DMS 273 treated with DMSO at 0.1 percent for 48 hours (cell line): ENCODE measurements at places on chromosomes 5 and 9.

DNA sequence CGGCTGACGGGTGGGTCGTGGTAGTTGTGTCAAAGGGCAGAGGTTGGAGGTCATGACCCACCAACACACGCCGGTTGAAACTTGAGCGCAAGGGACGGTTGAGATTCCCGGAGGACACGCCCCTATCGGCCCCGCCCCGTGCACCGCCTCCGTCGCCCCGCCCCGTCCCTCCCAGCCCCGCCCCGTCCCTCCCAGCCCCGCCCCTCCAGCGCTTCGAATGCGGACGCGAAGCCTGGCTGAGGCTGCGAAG, 226 bp upstream of the RANBP17 start:
- DNase-seq = peak; percentile 33

DNA sequence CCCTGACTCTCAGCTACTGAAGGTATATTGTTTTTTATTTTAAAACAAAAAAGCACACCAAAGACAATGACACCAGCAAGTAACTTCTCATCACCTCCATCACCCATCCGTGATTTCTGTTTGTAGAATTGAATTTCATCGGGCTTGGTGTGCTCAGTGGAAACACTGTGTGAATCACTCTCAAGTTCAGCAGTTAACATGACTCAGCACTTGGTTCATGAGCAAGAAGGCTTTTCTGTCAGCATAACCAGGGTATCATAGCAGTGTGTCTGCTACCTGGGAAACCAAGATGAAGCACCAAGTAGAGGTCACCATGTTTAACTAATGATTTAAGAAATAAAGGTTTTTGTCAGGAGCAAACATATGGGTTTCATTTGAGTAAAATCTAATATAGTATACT, 123.7 kb downstream of the INSYN2B start:
- no peak for DNase-seq

DNA sequence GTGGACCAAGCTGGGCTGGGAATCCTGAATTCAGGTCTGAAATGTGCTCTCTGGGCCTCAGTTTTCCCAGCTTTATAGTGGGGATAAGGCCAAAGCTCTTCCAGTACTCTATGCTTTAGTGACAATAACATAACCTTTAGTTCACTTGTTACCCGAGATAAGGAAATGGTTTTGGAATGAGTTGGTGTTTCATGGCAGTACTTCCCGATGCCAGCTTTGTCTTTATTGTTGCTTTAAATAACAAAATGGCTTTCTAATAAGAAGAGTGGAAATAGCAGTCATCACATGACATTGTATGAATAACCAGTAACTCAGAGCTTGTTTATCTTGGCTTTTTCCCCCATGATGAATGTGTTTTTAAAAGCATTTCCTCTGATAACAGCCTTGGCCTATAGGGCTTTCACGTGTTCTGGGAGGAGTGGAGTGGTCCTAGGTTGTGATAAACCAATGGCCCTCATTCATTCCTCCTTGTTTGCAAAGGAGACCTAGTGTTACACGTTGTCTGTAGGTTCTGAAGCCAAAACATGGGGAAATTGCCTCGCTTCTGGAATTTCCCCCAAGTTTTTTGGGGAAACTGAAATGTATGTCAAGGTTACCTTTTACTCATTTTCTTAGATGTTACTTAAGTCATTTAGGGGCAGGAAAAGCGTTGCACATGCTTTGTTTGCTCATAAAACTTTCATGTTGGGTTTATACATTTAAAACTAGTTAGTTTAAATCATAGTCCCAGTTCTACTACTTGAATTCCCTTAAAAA, 53.7 kb downstream of the ZNF618 start:
- DNase-seq = no peak

DNA sequence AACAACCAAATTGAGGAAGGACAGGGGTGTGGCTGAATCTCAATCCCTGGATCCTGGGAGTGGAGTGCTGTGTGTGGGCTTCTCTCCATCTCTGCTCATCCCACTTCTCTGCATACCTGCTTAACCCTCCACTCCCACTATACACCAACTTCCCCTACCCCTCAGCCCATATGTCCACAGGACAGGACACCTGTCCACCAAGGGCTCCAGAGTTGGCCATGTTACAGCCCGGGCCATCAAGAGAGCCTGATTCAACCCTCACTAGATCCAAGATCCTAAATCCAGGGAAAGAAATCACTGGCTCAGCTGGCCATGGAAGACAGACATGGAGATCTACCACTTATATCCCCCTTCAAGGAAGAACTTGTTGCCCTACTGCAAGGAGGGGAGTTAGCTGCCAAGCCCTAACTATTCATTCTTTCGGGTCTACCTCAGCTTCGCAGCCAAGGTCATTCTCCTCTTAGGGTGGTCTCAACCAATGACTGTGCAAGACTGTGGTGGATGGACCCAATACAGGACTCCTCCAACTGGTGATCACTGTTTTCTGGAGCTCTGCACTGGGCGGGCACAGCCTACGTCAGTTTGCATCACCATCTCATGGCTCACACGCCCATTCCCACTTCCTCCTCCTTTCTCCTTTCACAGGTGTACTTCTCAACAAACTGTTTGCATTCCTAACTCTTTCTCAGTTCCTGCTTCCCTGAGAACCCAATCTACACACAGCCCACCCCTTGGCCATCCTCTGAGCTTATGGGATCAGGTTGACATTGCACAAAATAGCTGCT, 53.7 kb upstream of the ZBTB43 start:
- no peak for DNase-seq

GRCh38 chr9:34590381-34591247, 1.1 kb upstream of the CNTFR start:
- DNase-seq = no peak

- DNase-seq = no peak
Measured at GRCh38 chr5:36874465-36874864, 2.1 kb upstream of the NIPBL start.

GRCh38 chr9:97938081-97938644, at the start of gene HEMGN:
Gene HEMGN, minus strand, starts transcription at chr9:97938172. Its CDS starts 36 bp downstream, at chr9:97938136.
- no peak for DNase-seq

- no peak for DNase-seq
Measured at GRCh38 chr5:131644822-131645221, 9.8 kb upstream of the RAPGEF6 start.

GRCh38 chr9:23307731-23308513, 518.1 kb downstream of the ELAVL2 start:
- DNase-seq = no peak

- DNase-seq = no peak
Measured at GRCh38 chr9:16499892-16500291, 370.6 kb downstream of the BNC2 start.

- no peak for DNase-seq
Measured at GRCh38 chr9:90841615-90842014, 40.0 kb downstream of the SYK start.

DNA sequence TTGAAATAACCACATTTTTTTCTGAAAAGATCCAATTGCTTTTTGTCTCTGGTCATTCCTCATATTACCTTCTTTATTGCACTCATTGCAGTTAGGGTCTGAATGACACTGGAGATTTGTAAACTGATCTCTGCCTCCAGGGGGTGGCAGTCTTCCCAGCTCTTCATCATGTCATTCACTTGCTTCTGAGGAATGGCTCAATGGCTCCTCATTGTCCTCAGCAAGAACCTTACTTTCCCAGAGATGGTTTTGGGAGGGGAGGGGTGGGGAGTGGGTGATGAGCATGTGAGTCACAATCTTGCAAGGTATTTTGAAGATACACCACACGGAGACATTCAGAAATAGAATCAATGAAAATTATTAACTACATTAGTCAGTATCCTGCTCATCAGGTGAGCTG, 159.8 kb upstream of the GAS1 start:
- no peak for DNase-seq

GRCh38 chr5:6328173-6328572, 50.2 kb downstream of the MED10 start:
- DNase-seq = no peak

DNA sequence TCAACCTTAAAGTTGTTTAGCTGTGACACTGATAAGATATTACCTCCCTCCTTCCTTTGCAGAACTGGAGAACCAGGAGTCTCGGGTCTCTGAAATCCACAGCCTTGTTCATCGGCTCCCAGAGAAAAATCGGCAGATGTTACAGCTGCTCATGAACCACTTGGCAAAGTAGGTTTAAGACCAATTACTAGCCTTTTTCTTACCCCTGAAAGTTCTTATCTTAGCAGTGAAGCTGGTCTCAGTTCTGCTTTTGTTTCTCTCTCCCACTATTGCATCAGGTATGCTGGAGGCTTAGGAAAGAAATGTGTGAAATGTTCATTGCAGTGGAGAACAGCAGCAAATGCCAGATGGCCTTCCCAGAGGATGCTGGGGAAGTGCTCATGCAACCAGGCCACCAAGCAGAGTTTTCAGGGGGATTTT, 287.4 kb downstream of the ARHGAP26 start:
- DNase-seq = no peak

DNA sequence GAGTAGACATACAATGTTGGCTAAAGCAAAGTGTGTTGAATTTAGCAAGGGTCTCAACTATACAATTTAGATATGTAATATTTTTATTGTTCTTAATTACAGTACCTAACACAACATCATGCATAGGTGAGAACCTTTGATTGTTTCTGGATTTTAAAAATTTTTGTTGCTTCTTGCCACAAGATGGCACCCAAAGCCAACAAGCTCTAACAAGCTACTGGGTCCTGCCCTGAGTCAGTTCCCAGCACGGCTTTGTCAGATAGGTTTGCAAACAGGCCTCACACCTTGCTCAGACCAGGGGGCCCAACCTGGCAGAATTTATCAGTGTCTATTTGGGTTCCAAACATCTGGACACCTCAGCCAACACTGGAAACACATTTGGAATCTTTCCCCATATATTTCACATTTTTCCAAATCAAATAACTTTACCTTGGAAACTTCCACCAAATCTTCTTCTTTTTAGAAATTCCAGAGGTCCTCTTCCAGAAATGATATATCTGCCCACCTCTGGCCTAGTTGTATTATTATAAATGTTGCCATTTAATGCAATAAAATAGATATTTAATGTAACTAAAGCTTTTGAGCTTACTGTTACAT, 49.5 kb upstream of the EGFLAM start:
- peak; percentile 25 for DNase-seq

DNA sequence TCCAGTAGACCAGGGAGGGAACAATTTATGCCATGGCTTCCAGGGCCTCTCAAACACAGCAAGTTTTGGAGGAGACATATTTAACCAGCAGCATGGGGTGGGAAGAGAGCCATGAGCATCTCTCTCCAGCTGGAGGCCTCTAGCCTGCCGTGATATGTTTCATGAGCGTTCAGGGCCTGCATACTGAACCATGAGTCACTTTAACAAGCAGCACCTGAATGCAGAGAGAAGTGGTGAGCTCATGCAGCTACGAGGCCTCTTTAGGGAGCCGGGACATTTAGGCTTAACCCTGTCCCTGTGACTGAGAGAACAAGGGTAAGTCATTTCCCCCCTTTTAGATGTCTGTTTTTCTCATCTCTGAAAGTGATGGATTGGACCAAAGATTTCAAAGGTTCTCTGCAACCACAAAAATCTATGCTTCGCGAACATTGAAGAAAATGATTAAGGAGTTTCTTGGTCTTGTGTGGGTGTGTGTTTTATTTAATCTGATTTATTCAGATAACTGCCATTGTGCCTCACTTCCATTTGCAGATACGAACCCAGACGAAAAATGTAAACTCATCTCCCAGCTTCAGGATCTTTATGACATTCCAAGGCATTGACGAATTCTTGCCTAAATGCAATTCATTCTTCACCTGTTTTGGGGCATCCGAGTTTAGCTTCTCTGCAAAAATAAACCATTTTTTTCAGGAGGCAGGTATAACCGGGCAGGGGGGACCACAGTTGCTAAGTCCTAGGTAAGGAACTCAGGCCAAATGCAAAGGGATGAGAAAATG, 157.0 kb downstream of the GABBR2 start:
- DNase-seq = no peak

- no peak for DNase-seq
Measured at GRCh38 chr9:122125509-122126330, 32.6 kb upstream of the TTLL11 start.

DNA sequence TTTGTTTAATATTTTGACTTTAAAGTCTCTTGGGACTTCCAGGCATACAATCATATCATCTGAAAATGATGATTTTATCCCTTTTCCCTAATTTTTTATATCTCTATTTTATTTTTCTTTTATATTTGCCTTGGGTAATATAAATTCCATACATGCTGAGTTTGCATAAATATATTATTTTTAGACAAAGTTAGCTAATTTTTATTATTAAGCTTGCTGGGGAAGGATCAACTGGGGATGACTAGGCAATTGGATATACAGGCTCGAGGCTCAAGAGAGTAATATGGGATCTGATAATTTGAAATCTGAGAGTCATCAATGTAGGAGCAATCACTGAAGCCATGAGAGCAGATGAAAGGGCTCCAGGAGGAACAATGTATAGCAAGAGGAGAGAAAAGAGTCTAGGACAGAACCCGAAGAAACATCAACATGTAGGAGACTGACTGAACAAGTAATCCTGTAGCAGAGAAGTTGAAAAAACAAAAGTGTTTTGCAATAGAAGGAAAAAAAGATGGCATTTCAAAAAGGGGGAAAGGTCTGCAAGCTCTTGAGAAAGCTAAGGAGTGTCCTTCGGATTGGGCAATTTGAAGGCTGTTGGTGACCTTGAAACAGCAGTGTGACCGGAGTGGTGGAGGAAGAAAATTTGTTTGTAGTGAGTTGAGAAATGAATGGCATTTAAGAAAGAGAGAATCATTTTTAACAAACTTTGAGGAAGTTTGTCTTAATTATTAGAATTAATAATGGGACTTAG, 17.0 kb upstream of the RHOBTB3 start:
- DNase-seq = no peak

GRCh38 chr9:98766586-98766985, 29.8 kb downstream of the ANKS6 start:
- no peak for DNase-seq

DNA sequence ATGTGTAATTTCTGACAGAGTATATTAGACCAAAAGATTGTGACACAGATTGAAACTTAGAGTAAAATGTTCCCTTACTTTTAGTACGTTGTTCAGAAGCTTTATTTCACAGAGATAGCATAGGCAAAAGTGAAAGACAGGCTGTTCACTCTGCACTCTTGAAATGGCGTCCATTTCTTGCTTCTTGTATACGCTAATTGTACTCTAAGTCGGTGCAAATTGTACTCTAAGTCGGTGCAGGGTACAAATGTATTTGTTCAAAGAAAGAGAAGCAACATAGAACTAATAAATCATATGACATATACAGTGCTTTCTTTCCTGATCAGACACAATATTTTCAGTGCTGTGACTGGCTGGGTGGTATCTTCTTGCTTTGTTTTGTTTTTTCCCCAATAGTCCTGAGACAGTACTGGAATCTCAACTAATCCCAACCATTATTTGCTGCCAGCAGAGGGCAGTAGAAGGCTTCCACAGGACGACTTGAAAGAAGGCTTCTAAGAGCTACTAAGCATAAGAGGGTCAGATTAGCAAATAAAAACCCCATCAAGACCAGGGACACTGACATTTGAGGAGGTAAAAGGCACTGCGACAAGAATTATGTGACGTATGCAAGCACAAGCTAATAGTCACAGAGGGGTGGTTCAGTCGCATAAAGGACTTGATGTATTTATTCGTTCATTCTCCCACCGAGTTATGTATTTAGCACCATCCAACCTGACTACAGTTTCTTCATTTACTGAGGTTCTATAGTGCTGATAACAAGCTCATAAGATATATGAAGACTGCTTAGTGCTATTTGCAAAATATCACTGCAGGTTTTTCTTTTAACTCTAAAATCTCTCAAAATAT, 831.8 kb downstream of the TAF11L14 start:
- peak; percentile 69 for DNase-seq
